Uterus (tissue), 4 donors: ENCODE measurements at places on chromosomes 16 and 17. TPM values are rescaled to one million over a fixed set of nuclear protein-coding genes. Genes with fewer than 3 reads are reported as not detected.

DNA sequence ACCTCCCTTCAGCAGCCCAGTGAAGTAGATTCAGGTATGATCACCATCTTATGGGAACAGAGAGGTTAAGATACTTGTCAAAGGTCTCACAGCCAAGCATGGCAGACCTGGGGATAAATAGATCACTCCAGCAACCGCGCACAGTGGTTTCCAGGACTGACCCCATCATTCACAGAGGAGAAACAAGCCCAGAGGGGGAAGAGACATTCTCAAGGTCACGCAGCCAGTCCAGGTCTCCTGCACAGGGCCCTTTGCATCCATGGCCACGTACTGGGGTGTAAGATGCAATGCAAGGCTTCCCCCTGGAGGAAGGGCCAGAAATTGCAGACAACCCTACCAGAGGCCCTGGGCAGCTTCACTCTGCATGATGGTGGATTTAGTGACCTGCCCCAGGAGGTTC lies 19.9 kb downstream of the TLE7 start:
- no peak overlapping the region for H3K27ac ChIP-seq
- no peak for DNase-seq
- H3K4me1 ChIP-seq, result no peaks in the 10 kb centered on the region
- H3K36me3 ChIP-seq, result no peaks in the 10 kb centered on the region
- H3K4me3 ChIP-seq, result no peak overlapping the region
- H3K27me3 ChIP-seq, result no peaks in the 10 kb centered on the region

GRCh38 chr17:38896346-38896954 lies 26.6 kb downstream of the LASP1 start:
- H3K27ac ChIP-seq, result peak overlapping the region; percentile 56
- no peaks in the 10 kb centered on the region for H3K36me3 ChIP-seq
- peaks cover 44% of the 10 kb centered on the region for H3K4me1 ChIP-seq
- DNase-seq, result no peak
- no peak overlapping the region for H3K4me3 ChIP-seq

DNA sequence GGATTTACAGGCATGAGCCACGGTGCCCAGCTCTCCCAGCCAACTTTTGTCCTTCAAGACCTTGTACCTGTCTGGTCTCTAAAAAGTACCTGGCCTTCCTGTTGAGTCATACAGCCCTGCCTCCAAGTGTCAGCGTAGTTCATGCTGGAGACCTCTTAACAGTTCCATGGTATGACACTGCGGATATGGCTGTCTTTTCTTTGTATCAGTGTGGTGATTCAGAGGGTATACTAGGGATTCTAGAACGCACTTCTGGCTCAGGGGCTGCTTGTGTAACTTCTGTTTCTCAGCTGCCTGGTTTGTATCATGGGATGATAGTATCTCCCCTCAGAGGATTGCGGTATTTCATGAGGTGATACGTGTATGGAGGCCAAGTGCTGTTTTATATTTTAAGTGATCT lies 2.0 kb upstream of the TMEM11 start:
- no peak overlapping the region for H3K27ac ChIP-seq
- DNase-seq, result no peak
- H3K4me3 ChIP-seq, result no peak overlapping the region
- peaks cover 8% of the 10 kb centered on the region for H3K4me1 ChIP-seq
- no peaks in the 10 kb centered on the region for H3K27me3 ChIP-seq

MAP2K3 gene
- 37.0 TPM for total RNA-seq

DNA sequence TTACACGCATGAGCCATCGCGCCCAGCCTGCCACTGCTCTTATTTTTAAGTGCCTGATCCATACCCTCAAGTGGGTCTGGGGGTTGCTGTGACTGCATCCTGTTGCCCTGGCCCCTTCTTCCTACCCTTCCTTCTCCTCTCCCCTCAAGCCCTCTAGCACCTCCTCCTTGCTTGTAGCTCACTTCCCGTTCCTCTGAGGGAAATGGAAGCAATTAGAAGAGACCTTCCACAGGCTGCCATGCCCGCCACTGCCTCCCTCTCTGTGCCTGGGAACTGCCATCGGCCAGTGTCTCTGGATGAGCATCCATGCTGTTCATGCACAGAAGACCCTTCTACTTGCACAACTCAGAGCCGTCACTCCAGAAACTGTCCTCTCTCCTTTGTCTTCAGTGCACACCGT lies 10.6 kb upstream of the TFAP4 start:
- no peaks in the 10 kb centered on the region for H3K36me3 ChIP-seq
- H3K4me3 ChIP-seq, result no peak overlapping the region
- no peak overlapping the region for H3K27ac ChIP-seq
- no peaks in the 10 kb centered on the region for H3K27me3 ChIP-seq
- no peaks in the 10 kb centered on the region for H3K4me1 ChIP-seq

DNA sequence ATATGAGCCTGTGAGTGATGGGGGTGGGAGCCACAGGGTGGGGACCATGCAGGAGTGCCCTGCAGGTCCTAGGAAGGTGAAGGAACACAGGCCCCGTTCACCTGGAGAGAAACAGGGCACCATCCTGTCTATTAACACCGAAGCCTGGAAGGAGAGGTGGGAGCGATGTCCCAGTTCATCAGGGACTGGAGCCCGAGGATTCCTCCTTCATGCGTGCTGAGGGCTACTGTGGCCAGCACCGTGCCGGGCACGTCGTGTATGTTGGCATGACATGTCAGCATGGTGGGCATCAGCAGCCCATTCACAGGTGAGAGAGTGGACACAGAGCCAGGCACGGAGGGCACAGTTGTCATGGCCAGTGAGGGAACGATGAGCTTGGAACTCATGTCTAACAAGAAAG lies 1.4 kb downstream of the WFIKKN2 start:
- no peaks in the 10 kb centered on the region for H3K36me3 ChIP-seq
- no peaks in the 10 kb centered on the region for H3K27me3 ChIP-seq
- no peak for DNase-seq
- no peaks in the 10 kb centered on the region for H3K4me1 ChIP-seq

TNFRSF13B gene
- not detected for total RNA-seq

DNA sequence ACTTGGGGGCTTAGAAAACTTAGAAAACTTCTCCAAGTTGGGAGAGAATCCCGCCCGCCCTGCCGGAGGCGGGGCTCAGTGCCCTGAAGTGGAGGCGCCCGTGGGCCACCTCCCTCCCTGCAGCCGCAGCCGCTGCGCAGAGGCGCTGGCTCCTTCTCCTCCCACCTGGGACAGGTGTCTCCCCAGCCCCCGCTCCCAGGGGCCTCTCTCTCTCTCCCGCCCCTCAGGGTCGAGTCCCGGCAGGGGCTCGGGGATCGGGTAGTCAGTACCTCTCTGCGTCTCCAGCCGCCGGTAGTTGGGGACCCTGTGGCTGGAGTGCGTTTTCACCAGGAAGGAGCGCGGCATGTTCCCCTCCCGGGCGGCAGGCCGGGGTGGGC lies 257 bp downstream of the SNAI3 start:
- no peak for DNase-seq
- H3K27ac ChIP-seq, result no peak overlapping the region
- peaks cover 35% of the 10 kb centered on the region for H3K27me3 ChIP-seq
- no peaks in the 10 kb centered on the region for H3K36me3 ChIP-seq
- peak overlapping the region; percentile 31 for H3K4me3 ChIP-seq

DNA sequence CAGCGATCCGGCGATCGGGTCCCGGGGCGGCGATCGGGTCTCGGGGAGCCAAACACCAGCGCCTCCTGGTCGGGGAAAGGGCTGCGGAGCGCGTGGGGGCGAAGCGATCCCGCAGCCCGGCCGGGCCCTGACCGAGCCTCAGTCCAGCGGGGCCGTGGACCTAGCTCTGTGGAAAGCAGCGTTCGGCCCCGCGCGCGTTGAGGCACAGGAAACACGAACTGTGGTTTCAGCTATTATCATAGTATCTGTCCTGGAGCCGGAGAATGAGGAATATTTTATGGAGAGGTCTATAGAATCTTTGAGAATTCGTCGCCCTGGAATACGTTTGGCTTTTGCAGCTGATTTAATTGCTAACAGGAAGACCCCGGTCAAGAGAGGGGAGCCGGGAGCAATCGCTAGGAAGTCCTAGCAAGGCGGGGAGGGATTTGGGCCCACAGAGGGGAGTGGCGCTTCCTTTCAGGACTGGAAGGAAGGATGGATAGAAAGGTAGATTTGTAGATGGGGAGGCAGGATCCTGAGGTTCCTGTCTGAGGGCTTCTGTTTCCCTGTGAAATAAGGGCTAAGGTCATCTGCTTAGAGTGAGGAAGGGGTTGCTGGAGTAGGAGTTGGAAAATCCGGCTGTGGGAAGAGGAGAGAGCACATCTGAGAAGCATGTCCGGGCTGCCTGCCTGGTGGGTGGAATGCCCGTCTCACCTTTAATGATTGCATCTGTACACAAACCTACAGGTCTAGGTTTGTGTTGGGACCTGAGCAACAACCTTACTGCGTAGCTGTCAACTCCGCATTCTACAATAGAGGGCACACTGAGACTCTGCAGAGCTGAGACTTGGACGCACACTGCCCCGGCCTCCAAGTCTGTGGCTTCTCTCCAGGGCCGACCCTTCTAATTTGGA lies 770 bp downstream of the CCNF start:
- no peak for DNase-seq
- peak overlapping the region; percentile 46 for H3K4me3 ChIP-seq
- H3K4me1 ChIP-seq, result peaks cover 9% of the 10 kb centered on the region
- no peaks in the 10 kb centered on the region for H3K36me3 ChIP-seq

PLK1 gene
- 4.4 TPM for total RNA-seq

GRCh38 chr16:86844695-86845094 lies 266.3 kb downstream of the FOXL1 start:
- no peak overlapping the region for H3K27ac ChIP-seq
- no peaks in the 10 kb centered on the region for H3K4me1 ChIP-seq
- no peak for DNase-seq
- H3K27me3 ChIP-seq, result no peaks in the 10 kb centered on the region

TBC1D28 gene
- not detected for total RNA-seq

DNA sequence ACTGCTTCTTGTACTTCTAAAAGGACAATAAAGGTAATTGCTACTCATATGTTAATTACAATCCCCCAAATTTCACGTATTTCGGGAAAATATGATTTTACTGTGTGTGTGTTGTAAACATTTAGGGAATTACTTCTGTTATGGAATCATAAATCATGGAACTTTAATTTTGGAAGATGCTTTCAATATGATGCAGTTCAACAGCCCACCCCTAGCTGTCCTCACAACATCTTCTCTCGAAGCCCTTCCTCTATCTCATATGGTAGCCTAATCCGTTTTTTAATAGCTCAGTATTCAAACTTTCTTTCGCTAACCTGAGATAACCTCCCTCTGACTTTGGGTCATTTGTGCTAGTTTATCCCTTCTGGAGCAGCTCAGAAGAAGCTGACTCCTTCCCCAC lies 78.4 kb downstream of the ANKFN1 start:
- H3K4me3 ChIP-seq, result no peak overlapping the region
- no peak for DNase-seq
- no peaks in the 10 kb centered on the region for H3K4me1 ChIP-seq
- H3K36me3 ChIP-seq, result no peaks in the 10 kb centered on the region

- DNase-seq, result no peak
- H3K4me1 ChIP-seq, result no peaks in the 10 kb centered on the region
- no peak overlapping the region for H3K4me3 ChIP-seq
- H3K27ac ChIP-seq, result no peak overlapping the region
- no peaks in the 10 kb centered on the region for H3K27me3 ChIP-seq
These were observed 144.7 kb downstream of the ENGASE start for GRCh38 chr17:79219208-79219935.

QPRT gene
- 16.7 TPM for total RNA-seq

DNA sequence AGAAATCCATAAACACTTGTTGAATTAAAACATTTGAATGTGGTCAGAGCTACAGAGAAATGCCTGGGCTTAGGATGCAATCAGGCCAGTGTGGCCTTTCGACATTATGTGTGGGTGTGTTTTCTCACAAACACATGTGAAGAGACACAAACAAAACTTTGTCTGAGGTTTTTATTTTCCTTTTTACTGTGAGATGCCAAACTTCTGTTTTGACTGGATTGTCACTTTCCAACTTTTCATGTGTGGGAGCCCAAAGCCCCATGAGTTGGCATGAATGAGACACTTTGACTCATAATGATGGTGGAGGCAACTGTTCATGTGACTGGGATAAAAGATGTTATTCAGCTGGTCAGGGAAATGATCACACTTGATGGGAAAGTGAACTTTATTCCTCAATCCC lies 71.9 kb upstream of the GAS7 start:
- DNase-seq, result no peak
- H3K4me1 ChIP-seq, result no peaks in the 10 kb centered on the region
- H3K36me3 ChIP-seq, result no peaks in the 10 kb centered on the region
- no peak overlapping the region for H3K4me3 ChIP-seq
- H3K27me3 ChIP-seq, result no peaks in the 10 kb centered on the region
- no peak overlapping the region for H3K27ac ChIP-seq

CCL13 gene
- 4.1 TPM for total RNA-seq

HYDIN gene
- under 0.01 TPM for total RNA-seq

DNA sequence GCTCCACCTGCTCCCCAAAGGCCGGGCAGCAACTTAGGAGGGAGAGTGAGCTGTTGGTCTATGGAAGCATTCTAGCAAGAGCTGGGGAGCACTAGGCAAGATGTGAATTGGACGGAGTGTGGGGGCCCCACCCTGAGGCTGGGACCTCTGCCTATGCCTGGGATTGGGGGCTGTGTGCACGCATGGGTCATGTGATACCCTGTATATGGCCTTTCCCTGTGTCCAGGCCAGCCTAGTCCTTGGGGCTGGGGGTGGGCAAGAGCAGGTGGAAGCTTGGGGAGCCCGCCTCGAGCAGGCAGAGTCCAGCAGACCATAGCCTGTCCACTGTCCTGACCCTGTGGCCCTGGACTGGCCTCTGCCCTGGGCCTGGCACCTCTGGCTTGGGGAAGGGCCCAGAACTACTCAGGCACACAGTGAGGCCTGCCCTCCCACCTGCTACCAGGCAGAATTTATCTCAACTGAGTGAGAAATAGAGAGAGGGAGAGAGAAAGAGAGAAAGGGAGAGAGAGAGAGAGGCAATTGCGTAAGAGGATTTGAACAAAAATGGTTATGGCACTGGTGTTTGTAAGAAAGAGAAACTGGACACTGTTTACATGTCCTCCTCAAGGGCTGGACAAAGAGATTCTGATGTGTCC lies 19.1 kb downstream of the PDP2 start:
- H3K27ac ChIP-seq, result peak overlapping the region; percentile 90
- H3K4me3 ChIP-seq, result no peak overlapping the region
- H3K36me3 ChIP-seq, result no peaks in the 10 kb centered on the region
- DNase-seq, result no peak

DNA sequence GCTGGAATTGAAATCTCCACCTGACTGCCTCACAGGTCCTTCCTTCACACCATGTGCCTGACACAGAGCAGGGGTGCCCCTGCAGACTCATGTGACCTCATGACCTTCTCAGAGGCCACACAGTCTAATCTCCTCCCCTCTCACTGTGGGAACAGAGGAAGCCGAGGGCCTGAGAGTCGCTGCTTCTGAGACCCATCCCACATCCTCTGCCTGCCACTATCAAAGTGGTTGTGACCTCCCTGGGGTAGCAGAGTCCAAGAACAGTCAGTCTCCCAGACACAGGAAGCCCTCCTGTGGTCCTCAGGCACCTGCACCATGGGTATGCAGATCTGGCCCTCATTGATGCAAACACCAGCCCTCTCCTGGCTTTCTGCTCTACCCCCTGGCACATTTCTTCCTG lies 78.5 kb downstream of the RAB11FIP4 start:
- no peaks in the 10 kb centered on the region for H3K27me3 ChIP-seq
- no peak for DNase-seq

KRTAP17-1 gene
- total RNA-seq, result not detected

FBXL16 gene
- 0.37 TPM for total RNA-seq
